ENCODE measurements at places on chromosomes 11 and 22.
A peak's percentile ranks its signal among the peaks of the same experiment; 100 is the strongest.

- no peak for DNase-seq
Measured at GRCh38 chr11:537622-538430, 499 bp downstream of the LRRC56 start.

GRCh38 chr22:43889860-43890253, 2.0 kb downstream of the PNPLA5 start:
- no peak for DNase-seq

DNA sequence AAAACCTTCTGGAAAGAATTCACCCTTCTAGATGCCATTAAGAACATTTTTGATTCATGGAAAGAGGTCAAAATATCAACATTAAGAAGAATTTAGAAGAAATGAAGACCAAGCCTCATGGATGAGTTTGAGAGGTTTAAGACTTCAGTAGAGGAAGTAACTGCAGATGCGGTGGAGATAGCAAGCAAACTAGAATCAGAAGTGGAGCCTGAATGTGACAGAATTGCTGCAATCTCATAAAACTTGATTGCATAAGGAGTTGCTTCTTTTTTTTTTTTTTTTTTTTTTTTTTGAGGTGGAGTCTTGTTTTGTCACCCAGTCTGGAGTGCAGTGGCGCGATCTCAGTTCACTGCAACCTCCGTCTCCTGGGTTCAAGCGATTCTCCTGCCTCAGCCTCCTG, 51.6 kb downstream of the MS4A13 start:
- DNase-seq, result peak; percentile 82

DNA sequence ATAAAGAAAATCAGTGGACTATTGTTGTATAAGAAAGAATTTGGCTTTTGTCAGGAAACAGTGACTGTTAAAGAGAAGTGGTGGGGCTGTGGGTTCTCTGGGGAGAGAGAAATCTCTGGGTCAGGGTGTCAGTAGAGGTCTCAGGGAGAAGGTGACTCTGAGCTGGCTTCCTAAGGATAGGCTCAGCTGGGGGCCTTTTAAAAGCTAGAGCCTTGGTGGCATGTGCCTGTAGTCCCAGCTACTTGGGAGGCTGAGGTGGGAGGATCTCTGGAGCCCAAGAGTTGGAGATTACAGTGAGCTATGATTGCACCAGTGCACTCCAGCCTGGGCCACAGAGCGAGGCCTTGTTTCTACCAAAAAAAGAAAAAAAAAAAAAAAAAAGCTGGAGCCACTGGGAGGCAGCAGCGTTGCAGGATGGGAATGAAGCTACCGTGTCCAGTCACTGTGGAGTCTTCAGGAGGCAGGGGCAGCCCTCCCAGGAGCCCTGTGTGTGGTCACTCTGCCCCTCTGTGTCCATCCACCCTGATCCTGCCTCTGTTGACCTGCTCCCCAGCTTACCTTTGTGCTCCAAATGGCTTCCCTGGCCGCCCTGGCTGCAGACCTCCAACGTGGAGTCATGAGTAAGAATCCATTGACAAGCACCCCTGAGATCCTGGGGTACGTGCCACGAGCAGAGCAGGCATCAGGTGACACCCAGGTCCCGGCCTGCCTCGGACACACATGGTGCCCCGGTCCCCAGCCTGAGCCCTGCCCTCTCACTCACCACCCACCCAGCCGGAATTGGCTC, 5.4 kb upstream of the MIF start:
- DNase-seq, result peak; percentile 14

DNA sequence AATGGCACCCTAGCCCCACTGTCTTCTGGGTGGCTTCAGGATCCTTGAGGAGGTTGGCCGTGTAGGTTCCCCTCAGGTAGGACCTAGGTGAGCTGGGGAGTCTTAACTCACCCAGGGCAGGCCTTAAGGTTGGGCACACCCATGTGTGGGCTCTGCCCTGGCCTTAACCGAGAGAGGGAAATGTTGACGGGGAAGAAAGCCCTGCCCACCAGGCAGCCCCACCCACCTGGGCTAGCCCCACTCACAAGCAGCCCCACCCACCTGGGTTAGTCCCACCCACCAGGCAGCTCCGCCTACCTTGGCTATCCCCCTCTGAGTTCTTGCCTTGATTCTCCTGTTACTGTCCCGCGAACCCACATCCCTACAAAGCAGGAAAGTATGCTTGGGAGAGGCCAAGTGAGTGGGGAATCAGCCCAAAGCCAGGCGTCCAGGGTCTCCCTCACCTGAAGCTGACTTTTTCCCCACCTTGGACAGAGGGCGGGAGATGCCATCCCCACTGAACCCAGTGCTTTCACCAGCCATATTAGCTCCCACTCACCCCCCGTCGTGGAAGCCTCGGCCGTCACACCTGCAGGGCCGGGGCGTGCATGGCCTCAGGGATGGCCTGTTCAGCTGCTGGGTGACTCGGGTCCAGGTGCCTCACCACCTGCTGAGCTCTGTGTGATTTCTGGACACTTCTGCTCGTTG, at the start of gene MYEOV:
TSS of gene MYEOV (plus strand) at position 337 of the 687 bp plus-strand sequence. CDS start 1,200 bp downstream, outside the sequence.
- DNase-seq, result peak; percentile 74

DNA sequence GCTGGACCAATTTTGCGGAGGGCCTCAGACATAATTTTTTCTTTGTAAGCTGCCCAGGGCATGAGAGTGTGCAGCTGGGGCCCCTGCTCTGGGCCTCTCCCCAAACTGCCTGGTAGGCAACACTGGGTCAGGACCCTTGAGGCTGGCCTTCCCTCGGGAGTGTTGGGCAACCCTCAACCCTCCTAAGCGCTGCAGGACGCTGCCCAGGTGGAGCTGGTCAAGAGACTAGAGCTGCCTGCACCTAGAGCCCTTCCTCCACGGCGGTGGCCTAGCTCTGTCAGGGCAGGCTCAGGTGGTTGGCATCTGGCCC, 505 bp upstream of the TMEM132A start:
- DNase-seq, result no peak

DNA sequence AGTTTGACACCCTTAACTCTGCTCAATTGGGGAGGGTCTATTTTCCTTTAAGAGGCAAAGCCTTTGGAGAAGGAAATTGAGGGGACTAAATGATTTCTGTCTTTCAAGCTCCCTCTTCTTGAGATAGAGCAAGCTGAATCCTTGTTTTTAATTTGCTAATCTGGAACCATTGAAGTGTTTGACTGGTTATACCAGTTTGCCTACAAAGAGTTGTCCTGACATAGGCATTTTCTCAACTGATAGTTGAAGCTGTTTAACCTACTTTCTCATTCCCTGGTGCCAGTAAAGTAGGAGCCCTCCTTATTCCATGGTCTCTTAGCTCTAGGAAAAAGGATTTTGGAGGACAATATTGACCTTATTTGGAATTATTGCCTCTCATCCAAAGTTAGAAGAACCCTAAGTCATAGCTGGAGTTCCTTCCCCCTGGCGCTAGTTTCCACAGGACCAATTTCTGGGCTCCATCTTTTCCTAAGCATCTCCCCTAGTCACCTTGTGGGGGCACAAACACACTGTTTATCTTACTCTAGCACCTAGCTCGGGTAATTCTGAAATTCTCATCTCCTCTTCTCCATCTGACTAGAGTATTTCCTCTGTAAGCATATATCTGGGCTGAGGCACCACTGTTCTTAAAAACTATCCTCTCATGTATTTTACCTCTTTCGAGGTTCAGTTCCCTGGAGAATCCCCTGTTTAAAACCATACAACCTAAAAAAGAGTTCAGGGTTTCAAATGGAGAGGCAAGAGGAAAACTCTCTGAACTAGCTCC, 7.4 kb downstream of the ZDHHC5 start:
- no peak for DNase-seq

GRCh38 chr22:44245867-44246266, 65.1 kb downstream of the PARVG start:
- DNase-seq, result no peak

DNA sequence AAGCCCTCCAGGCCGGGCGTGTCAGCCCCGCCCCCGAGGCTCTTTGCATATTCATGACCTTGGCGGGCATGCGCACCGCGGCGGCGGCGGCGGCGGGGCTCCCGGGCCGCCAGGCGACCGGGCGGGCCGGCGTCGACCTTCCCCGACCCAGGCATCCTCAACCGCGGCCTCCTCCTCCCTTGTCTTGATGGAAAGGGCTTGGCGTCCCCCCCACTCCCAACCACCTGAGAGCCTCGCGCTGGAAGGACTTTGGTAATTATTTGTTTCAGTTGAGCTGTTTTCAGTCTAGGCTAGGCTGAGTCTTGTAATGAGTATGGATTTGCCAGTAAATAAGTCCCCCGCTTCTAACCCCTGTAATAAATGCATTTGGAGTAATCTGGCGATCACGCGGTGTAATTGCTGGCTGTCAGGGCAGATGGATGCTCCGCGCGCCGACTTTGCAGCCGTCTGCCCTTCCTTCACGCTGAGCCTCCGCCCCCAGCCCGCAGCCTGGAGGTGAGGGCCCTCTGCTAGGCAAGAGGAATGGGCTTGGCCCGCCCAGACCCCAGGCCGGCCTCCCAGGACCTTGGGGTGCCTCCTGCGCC, 25.2 kb downstream of the FLRT1 start:
- peak; percentile 39 for DNase-seq

DNA sequence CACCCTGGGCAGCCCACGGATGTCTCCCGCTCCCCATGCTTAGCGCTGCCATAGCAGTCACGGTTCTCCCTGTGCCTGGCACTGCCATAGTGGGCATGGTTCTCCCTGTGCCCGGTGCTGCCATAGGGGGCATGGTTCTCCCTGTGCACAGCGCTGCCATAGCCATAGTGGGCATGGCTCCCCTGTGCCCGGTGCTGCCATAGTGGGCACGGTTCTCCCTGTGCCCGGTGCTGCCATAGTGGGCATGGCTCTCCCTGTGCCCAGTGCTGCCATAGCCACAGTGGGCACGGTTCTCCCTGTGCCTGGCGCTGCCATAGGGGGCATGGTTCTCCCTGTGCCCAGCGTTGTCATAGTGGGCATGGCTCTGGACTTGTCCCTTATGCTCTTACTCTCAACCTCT, 19.9 kb upstream of the ARAP1 start:
- no peak for DNase-seq

GRCh38 chr11:41997844-41998401, 538.5 kb upstream of the LRRC4C start:
- DNase-seq, result no peak

GRCh38 chr11:13333456-13333957, 55.9 kb downstream of the BMAL1 start:
- DNase-seq, result peak; percentile 73

DNA sequence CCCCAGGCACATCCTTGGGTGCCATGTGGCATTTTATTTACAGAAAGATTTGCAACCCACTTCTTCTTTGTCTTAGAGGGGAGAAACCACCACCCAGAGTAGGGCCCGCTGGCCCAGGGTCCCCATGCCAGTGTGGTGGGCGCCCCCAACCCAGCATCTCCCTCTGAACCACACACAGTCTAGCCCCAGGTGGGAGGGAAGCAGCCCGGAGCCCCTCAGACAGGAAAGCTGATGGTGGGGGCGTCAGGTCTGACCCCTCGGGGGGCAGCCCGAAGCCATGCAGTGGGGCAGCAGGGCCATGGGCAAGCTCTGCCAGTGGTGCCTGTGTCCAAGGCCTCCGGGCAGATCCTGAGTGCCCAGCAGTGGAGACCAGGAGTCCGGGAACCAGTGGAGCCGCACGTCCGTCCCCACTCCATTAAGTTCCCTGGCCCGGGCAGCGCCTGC, 11.7 kb downstream of the TRPM5 start:
- no peak for DNase-seq

- DNase-seq, result no peak
Measured at GRCh38 chr11:57618438-57618837, 21.0 kb downstream of the SERPING1 start.

DNA sequence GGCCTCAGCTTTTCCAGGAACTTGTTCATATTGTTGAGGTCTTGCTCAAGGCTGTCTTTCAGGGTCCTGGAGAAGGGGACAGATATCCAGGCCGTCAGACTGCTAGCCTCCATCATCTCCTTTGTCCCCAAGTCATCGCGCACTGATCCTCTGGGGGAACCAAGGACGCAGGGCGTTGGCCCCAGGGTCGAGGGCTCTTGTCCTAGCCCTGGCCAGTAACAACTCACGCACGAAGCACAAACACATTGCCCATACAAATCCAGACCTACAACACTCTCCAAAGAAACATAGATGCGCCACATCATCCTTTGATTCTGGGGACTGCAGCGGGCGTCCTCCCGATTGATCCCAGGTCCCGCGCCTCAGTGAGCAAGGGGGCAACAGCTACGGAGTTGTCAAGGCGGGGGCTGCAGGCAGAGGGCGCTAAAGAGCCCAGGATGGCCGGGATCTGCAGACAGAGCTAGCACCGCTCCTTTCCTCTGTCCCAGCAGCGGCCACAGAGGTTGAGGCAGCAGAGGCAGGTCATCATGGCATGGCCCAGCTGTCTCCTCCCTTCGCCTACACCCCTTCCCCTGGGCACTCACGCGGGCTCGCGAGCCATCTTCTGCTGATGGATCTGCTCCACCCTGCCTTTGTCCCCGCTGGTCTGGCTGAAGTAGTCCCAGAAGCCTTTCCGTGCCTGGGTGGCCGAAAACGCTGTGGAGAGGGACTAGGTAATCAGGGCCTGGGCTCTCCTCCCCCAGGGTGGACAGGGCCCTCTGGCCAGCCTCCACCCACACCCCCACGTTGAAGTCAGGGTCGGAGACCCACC, 472 bp downstream of the APOA5 start:
- peak; percentile 63 for DNase-seq

GRCh38 chr22:28917747-28918549, 34.6 kb downstream of the ZNRF3 start:
- DNase-seq, result no peak

- DNase-seq, result no peak
Measured at GRCh38 chr11:133553885-133554740, 21.8 kb upstream of the OPCML start.

GRCh38 chr11:71580057-71581003, 2.3 kb downstream of the KRTAP5-11 start:
- DNase-seq, result peak; percentile 27

- no peak for DNase-seq
Measured at GRCh38 chr11:61133956-61134662, 27.1 kb downstream of the VPS37C start.

DNA sequence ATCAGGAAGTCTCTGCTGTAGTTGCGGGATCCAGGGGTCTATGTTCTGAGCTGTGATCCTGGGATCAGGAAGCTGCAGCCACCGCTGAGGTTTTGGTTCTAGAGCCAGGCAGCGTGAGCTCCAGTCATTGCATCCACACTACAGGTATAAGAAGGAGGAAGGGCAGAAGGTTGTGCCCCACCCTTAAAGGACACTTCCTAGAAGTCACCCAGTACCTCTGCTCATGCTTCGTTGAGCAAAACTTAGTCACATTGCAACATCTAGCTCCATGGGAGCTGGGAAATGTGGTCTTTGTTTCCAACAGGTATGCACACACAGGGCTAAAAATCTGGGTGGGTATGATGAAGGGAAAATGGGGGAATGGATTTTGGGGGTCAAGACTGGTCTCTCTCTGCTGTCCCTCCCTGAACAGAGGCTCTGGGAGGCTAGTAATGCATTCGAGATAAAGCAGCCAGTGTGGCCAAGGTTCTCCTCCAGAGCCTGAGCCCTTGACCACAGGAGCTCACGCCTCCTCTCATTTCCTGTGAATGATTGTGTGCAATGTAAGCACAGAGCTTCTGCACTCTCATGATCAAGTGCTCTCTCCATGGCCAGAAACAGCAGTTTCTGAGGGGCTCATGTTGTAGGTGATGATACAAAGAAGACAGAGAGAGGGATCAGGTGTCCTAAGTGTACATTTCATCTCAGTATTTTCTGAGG, 86.8 kb upstream of the OR4B1 start:
- no peak for DNase-seq

GRCh38 chr11:121459413-121460017, 6.7 kb upstream of the SORL1-AS1 start:
- DNase-seq, result no peak

GRCh38 chr11:113728814-113729213, 22.7 kb upstream of the TMPRSS5 start:
- peak; percentile 74 for DNase-seq

GRCh38 chr22:31602259-31602952, 59.6 kb downstream of the PISD start:
- DNase-seq, result no peak
